ENCODE measurements at places on chromosomes 11 and 22. TPM values are rescaled to one million over a fixed set of nuclear protein-coding genes. Genes with fewer than 3 reads are reported as not detected.

- peak overlapping the region; percentile 100 for H3K4me3 ChIP-seq
- peaks cover 3% of the 10 kb centered on the region for H3K27me3 ChIP-seq
- H3K27ac ChIP-seq: peak overlapping the region; percentile 100
- DNase-seq: peak; percentile 83
- peaks cover 66% of the 10 kb centered on the region for H3K36me3 ChIP-seq
These were observed 5.3 kb downstream of the NEAT1 start for GRCh38 chr11:65427691-65428577.

- H3K36me3 ChIP-seq: no peaks in the 10 kb centered on the region
- H3K27me3 ChIP-seq: peaks cover 51% of the 10 kb centered on the region
- H3K4me1 ChIP-seq: no peaks in the 10 kb centered on the region
These were observed 1.2 kb downstream of the DRD2 start for GRCh38 chr11:113473983-113474361.

Gene ACAD8
- 26.7 TPM for total RNA-seq

Gene SLC17A6
- total RNA-seq: not detected

DNA sequence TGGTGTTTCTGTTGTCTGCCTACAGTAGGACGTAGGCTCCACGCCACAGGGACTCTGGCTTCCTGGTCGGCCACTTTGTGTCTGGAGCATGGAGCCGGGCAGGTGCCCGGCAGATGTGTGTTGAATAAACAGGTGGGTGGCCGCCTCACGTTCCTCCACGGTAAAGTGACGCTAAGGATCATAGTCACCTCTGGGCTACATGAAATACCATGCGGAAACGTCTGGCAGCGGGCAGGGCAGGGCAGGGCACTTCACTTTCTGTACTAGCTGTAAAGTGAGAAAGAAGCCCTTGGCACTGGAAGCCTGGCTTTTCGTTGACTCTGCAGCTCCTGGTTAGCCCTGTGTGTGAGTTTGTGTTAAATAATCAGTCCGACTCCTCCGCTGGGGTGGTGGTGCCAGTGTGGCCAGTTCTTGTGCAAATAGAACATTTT lies 52.4 kb downstream of the MCM5 start:
- H3K27me3 ChIP-seq: no peaks in the 10 kb centered on the region
- no peak for DNase-seq
- no peak overlapping the region for H3K27ac ChIP-seq

DNA sequence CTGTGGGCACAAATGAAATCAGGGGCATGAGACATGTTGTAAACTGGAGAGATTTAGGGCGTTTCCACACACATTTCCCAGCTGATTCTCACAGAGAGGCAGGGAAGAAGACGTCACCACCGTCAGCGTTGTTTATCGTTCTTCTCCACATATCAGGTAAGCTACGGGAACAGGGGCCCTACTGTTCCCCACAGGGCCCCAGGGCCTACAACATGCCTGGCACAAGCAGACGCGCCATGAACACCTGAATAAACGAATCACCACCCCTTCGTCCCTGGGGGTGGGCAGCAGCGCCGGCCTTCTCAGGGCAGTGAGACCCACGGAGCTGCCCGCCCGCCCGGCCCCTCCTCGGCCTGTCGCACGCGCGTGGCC lies 342 bp downstream of the EFCAB6 start:
- DNase-seq: no peak
- peak overlapping the region; percentile 86 for H3K4me3 ChIP-seq
- peaks cover 11% of the 10 kb centered on the region for H3K4me1 ChIP-seq
- H3K27ac ChIP-seq: peak overlapping the region; percentile 75

Gene FAM181B
- total RNA-seq: not detected

Gene CCT8L2
- not detected for total RNA-seq

Gene OR6A2
- total RNA-seq: 0.50 TPM

Gene BRMS1
- 58.4 TPM for total RNA-seq
